ENCODE measurements at places on chromosomes 11 and 22.

- DNase-seq: no peak
These were observed 207.9 kb downstream of the DYNC2H1 start for GRCh38 chr11:103317118-103317517.

DNA sequence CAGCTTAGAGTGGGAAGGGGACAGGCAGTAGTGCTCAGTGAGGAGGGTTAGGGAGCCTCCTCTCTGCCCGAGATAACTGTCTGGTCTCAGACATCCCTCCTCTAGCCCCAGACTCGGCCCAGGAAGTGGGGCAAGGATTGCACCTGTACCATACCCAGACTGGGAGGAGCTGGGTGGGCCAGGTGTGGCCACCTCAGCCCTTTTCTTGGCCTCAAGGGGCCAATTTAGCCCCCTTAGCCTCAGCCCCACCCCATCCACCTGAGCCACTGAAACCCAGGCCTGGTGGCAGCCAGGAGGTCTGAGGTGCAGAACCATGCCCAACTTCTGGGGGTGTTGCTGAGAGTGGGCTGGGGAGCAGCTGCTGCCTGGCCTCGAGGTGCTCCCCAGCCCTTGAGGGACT, 6.5 kb downstream of the RELT start:
- no peak for DNase-seq

DNA sequence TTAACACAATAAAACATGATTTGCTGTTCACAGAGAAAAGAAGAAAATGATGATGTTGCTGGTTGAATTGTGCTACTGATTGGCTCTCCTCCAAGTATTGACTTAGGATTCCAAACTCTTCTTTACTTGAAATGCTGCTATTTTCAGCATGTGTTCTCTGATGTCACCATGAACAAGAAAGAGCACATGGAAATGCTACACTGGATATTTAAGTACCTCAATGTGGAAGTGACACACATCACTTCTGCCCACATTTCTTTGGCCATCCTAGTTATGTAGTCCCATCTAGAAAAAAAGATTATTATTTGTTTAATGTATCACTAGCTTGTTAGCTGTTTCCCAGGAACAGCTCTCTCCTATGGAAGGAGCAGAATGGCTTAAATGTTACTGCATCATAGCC, 27.2 kb downstream of the OR52B2 start:
- DNase-seq: no peak

- no peak for DNase-seq
These were observed 737 bp downstream of the BCL2L13 start for GRCh38 chr22:17639247-17639741.

DNA sequence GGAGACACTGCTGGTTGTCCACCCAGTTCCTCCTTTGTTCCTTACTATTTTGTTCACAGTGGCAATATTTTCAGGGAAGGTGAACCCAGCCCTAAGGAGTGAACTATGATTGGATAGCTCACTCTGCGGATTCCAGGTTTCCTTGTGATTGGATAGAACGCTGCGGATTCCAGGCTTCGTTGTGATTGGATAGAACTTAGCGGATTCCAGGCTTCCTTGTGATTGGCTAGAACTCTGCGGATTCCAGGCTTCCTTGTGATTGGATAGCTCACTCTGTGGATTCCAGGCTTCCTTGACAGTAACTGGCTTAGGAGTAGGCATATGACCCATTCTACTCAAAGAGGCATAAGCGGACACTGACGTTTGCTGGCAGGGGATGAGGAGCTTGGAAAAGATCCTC, 28.6 kb upstream of the ADA2 start:
- no peak for DNase-seq

DNA sequence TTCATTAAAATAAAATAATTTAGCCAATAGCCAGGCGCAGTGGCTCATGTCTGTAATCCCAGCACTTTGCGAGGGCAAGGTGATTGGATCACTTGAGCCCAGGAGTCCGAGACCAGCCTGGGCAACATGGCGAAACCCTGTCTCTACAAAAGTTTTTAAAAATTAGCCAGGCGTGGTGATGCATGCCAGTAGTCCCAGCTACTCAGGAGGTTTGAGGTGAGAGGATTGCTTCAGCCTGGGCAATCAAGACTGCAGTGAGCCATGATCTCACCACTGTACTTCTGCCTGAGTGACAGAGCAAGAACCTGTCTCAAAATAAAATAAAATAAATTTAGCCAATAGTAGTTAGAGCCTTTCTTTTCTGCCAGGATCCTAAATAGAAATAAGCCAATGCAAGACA, 12.2 kb downstream of the HPS5 start:
- DNase-seq: no peak

DNA sequence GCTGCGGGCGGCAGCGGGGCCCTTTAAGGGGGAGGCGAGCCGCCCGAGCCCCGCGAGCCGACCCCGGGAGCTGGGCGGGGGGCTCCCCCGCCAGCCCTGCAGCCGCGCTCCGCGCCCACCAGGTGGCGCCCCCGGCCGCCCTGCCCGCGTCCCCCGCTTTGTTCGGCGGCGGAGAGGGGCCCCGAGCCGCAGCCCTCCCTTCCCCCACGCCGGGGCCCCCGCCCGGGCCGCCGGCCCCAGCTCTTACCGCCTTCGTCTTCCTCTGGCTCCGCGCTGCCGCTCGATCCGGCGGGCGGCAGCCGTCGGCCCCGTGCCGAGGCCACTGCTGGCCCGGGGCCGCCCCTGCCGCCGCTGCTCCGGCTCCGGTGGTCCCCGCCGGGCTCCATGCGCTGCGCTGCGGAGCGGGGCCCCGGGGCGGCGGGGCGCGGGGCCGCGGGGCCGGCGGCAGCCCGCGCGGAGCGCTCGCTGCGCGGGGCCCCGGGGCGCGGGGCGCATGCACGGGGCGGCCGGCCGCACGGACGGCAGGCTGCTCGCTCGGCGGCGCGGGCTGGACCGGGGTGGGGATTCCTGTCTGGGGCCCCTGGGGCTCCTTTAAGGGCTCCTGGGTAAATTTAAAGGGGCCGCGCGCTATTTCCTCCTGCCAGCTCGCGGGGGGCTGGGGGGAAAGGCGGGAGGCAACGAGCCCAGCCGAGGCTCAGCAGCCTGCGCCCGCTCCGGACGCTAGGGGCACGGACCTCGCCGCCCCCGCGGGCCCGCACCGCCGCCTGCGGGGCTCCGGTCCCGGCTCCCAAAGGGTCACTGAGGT, at the start of gene ZFTA:
TSS of gene ZFTA (minus strand) at position 539 of the 805 bp plus-strand sequence. CDS start at position 386, 153 bp downstream.
- DNase-seq: peak; percentile 37

GRCh38 chr11:4672470-4672869, 25.2 kb downstream of the OR51E2 start:
- no peak for DNase-seq

DNA sequence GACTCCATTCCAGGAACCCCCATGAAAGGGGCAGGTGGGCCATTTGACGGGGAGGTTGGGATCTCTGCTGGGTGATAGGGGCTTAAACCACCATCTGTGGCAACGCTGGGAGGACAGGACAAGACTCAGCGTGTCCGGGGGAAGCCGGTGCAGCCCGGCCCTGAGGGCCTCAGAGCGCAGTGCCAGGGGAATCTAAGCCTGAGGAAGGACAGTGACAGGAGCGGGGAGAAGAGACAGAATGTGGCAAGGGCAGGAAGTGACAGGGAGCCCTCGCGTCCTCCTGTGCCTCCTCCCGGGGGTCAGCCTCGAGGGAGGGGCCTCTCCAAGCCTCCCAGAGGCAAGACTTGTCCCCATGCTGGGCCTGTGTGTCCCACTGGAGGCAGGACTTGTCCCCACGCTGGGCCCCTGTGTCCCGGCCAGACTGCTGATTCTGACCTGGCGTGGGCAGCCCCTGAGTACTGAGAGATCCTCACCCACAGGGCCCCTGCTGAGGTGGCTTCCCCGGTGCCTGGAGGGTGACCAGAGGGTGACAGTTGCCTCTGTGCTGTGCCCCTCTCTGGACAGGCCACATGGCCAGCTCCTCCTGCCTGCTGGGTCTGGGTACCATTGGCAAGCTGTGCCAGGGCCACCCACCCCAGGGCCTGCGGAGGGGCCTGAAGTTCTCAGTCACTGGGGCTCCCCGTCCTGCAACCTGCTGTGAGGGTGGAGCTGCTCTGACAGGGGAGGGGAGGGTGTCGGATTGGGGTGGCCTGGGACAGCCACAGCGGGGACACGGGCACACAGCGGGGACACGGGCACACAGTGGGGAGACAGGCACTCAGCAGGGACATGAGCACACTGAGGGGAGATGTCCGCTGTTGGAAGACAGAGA, 676.2 kb downstream of the BRD1 start:
- no peak for DNase-seq

DNA sequence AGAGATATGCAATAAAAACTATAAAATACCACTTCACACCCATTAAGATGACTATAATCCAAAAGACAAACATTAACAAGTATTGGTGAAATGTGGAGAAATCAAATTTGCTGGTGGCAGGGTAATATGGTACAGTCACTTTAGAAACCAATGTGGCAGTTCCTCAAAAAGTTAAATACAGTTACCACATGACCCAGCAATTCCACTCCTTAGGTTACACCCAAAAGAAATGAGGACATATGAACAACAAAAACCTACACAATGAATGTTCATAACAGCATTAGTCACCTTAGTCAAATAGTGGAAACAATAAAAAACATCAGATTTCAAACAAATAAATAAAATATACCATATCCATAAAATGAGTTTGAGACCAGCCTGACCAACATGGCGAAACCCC, 52.6 kb downstream of the RDX start:
- DNase-seq: no peak

DNA sequence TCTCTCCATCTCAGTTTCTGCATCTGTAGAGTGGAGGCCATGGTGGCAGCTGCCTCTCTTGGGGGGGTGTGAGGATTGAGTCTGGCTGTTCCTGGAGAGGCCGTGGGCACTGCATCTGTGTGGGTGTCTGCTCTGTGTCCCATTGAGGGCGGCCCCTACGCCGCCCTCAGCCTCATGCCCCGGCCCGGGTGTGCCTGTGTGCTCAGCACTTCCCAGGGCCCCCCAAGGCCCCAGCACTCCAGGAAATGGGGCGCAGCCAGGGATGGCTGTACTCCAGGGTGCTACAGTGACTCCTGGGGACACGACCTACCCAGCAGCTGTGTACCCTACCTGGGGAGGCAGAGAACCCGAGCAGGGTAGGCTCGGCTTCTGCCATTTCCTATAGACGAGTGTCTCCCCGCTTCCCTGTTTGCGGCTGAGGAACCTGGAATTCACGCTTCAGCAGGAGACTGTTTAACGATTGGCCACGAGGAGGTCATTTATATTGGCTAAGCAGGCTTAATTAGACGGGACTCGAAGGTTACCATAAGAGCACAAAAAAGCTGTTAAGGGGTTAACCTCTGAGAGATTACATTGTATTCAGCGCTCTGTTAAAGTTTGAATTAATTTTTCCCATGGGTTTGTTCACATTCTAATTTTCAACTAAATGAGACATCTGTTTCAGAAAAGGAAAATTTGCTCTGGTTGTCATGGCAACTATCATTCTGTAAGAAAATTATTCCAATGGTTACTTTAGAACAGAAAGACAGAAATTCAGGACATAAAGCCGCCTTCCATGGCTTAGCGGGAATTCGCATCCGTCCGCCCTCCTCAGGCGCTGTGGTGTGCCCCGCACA, 76.4 kb downstream of the MPPED1 start:
- no peak for DNase-seq

DNA sequence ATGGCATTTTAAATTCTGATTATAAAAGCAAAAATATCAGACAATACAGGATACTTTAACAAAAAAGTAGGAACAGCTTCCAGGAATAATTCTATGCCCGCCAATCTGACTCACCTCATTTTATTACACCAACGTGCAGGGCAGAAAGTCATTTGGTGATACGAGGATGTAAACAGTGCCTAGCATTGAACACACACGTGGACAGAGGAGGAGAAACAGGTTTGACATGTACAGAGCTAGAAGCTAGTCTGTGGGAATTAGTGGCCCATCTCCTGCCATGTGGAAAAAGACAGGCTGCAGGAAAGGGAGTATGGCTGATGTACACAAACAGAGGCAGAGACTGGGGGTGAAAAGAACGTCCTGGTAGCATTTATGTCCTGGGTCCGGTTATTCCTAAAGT, 9.0 kb upstream of the SPINDOC start:
- DNase-seq: no peak

DNA sequence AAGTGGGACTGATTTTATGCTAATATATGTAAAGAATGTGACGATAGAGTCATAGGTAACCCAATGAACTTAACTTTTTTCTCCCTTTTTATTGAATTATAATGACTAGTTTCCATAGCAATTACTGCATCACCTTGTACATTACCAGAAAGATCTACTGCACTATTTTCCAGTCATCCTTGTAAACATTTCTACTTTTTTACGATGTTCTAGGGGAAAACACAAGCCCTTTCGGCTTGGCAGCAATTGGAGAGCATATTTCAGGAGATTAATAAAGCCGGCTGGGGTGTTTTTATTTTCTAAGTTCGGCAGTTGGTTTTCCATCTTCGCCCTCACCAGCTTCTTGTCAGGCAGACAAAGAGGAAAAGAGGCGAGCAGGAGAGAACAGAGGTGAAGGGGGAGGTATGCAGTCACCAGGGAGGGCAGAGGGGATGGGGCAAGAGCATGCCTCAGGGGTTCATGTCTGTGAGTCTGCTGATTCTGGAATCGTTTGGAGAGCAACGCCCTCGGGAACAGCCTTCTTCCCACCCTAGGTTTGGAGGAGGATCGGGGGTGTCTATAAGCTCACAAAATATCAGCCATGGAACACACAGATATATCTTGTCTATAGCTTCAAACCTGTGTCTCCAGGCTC, 476.4 kb downstream of the MIAT start:
- DNase-seq: no peak

GRCh38 chr22:44330188-44330743, 17.5 kb upstream of the SHISAL1 start:
- no peak for DNase-seq

- no peak for DNase-seq
These were observed 16.3 kb downstream of the AP5B1 start for GRCh38 chr11:65764434-65764833.

GRCh38 chr22:17079572-17079971, 5.2 kb upstream of the IL17RA start:
- DNase-seq: no peak

GRCh38 chr11:44367452-44367851, 57.5 kb upstream of the ALX4 start:
- DNase-seq: no peak

- no peak for DNase-seq
These were observed 123.1 kb downstream of the ARHGAP42 start for GRCh38 chr11:100810146-100810545.

DNA sequence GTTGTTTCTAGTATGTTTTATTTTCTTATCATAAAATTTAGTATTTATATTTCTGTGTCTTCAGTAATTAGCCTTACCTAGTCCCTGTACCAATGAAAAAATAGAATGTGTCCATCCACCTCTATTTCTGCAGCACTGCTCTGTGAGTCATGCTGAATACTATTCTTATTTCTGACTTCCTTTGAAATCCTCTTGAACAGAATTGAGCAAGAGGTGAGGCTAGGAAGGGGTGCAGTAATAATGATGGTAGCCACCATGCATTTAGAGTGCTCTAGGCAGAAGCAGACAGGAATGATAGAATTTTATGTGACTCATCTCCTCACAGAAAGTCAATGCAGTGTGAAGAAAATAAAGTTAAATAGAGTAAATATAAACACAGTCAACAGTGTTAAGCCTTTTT, 60.0 kb downstream of the OR10A6 start:
- DNase-seq: no peak

DNA sequence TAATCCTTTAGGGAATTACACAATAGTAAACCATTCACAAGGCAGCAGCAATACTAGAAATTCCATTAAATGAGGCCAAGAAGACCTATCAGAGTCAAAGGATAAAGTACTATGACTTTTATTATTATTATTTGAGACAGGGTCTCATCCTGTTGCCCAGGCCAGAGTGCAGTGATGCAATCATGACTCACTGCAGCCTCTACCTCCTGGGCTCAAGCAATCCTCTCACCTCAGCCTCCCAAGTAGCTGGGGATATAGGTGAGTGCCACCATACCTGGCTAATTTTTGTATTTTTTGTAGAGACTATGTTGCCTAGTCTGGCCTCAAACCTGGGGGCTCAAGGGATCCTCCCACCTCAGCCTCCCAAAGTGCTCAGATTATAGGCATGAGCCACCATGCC, 51.8 kb downstream of the TTC28 start:
- DNase-seq: no peak
